ENCODE measurements at places on chromosomes 3 and 15.

DNA sequence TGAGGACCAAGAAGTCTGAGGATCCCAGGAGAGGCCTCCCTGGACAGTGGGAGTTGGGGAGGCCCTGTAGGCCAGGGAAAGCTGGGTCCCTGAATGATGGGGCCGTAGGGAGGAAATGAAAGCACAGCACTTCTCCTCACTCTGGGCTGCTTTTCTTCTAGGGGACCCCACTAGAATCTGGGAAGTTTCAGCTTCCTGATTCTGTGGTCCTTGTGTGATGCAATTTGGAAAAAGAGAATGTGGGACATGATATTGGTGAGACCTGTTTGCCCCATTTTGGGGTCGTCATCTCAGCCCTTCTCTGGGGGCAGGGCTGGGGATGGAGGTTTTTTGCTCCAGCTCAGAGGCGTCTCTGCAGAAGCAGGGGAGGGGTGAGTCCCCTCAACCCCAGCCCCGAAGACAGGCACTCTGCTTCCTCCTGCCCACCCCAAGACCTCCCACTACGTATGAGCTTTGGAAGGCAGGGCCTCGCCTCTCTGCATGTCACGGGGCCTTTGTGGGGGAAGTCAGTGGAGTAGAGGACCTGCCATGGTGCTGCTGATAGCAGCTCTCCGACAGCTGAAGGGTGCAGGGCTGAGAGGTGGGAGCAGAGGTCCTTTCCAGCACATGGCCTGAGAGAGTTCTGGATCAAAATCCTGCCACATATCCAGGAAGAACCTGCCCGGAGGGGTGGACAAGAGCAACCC lies 1.5 kb upstream of the SNX22 start:
- no peak for DNase-seq

GRCh38 chr3:186694288-186695032 lies 22.7 kb upstream of the KNG1 start:
- no peak for DNase-seq

DNA sequence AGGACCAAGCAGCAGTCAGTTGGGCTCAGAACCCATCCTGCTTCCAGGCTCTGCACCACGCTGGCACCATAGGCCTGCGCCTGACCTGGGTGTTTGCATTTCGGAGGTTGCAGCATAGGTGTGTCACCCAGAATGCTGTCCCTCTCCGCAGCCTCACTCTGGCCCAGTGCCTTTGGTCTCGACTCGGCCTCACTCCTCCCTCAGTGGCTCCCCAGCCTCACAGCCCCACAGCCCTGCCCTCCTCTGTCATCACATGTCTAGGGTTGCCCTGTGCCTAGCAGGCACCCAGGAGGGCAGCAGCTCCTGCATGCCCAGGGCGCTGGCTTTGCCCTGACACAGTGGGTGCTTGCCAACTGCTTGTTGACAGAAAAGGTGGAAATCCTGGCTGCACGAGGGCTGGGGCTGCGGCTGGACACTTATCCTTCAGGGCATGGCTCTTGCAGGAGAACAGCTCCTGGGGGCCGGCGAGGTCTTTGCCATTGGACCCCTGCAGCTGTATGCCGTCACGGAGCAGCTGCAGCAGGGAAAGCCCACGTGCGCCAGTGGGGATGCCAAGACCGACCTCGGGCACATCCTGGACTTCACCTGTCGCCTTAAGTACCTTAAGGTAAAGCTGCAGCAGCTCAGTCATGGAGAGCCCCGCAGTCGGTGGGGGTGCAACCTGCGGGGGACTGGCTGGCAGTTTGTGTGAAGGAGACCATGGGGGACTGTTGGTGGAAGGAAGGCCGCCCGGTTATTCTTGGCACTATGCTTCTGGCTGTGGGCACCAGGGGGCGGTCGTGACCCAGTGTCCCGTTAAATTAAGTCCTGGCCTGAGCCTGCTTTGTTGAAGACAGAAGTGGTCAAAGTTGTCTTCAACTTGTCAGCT lies 16.2 kb downstream of the NISCH start:
- no peak for DNase-seq

DNA sequence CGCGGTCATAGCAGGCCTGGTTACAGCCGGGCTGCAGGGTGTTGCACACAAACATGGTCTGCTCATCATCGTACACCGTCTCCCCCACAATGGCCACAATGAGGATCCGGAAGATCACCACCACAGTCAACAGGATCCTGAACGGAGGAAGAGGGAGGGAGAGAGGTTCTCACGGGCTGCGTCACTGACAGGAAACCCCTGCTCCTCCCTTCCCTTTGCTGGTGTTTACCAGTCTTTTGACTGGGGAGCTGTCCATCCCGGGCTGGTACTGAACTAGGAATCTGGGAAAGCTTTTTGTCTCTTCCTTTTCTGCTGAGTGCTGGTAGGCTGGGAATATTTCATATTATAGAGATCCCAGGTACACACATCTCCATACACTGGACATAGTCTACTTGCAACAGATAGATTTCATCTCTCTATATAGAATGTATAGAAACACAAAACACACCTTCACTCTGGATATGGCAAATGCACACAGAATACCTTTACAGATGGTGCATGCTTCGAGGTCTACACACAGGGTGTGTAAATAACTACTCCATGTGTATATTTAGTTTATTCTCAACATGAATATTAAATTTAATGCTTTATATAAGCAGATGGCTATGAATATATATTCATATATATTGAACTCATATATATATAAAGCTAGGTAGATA lies 1.4 kb downstream of the GJD2 start:
- peak; percentile 59 for DNase-seq

DNA sequence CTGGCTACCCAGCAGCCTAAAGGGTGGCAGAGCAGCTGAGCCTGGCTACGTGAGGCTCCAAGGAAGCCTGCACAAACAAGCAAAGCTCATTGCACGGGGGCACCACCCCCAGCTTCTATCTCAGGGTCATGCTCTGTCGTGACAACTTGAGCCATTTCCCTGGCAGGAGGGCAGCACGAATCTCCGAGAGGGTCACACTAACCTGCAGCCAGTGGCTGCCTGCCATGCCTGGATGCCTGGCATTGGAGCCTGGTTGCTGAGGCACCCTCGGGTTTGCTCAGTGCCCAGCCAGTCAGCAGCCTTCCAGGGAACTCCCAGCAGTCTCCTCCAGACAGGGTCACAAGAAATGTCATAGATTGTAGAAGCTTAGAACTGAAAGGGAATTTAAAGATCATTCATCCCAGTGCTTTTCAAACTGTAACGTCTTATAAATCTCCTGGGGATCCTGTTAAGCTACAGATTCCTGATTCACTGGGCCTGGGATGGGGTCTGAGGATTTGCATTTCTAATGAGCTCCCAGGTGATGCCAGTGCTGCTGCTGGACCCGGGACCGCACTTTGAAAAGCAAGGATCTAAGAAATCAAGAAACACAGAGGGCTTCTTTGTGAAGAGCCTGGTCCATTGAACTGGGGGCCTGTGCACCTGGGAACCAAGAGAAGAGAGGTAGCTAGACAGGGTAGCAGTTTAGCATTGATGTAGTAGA lies 48.4 kb downstream of the TMEM266 start:
- no peak for DNase-seq
